Sigmoid colon (tissue), 7 donors: ENCODE measurements at places on chromosomes 1 and 21. TPM values are rescaled to one million over a fixed set of nuclear protein-coding genes. Genes with fewer than 3 reads are reported as not detected.

DNA sequence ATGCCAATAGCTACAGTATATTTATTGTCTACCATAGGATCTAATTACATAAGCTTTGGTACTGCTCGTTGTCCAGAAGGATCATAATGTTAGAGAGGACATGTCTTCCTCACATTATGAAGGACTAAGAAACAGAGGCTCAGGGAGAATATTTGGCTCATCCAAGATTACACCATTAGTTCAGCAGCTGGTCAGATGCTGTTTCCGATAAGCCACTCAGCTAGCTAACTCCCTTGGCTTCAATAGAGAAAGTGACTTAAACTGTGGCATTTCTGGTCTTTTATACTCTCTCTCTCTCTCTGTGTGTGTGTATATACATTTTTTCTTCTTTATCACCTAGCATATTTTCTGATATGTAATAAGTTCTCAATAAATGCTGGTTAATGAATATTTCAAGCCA lies 70.4 kb downstream of the DDR2 start:
- H3K4me3 ChIP-seq: no peak overlapping the region
- no peaks in the 10 kb centered on the region for H3K27me3 ChIP-seq

- H3K27ac ChIP-seq: no peak overlapping the region
- H3K36me3 ChIP-seq: peaks cover 6% of the 10 kb centered on the region
- H3K27me3 ChIP-seq: no peaks in the 10 kb centered on the region
- no peak overlapping the region for H3K4me3 ChIP-seq
- peaks cover 7% of the 10 kb centered on the region for H3K4me1 ChIP-seq
- DNase-seq: no peak
These were observed 8.4 kb downstream of the QSOX1 start for GRCh38 chr1:180163041-180163440.

The LORICRIN gene
- polyA plus RNA-seq: not detected

The TNFRSF18 gene
- 1.2 TPM for polyA plus RNA-seq

The NPPA gene
- polyA plus RNA-seq: 8.6 TPM

The KRTAP11-1 gene
- not detected for polyA plus RNA-seq
